Osteoblast (primary cell): ENCODE measurements at places on chromosomes 7 and 10. TPM values are rescaled to one million over a fixed set of nuclear protein-coding genes. Genes with fewer than 3 reads are reported as not detected.

Gene ACHE
- under 0.01 TPM in 2 replicates for total RNA-seq

Gene ARHGAP22
- 45.6 and 50.1 TPM in 2 replicates for total RNA-seq

Gene FBXL13
- 2.1 and 2.2 TPM in 2 replicates for total RNA-seq

- DNase-seq: no peak
Measured at GRCh38 chr10:34885898-34886297, 70.8 kb upstream of the PARD3 start.

DNA sequence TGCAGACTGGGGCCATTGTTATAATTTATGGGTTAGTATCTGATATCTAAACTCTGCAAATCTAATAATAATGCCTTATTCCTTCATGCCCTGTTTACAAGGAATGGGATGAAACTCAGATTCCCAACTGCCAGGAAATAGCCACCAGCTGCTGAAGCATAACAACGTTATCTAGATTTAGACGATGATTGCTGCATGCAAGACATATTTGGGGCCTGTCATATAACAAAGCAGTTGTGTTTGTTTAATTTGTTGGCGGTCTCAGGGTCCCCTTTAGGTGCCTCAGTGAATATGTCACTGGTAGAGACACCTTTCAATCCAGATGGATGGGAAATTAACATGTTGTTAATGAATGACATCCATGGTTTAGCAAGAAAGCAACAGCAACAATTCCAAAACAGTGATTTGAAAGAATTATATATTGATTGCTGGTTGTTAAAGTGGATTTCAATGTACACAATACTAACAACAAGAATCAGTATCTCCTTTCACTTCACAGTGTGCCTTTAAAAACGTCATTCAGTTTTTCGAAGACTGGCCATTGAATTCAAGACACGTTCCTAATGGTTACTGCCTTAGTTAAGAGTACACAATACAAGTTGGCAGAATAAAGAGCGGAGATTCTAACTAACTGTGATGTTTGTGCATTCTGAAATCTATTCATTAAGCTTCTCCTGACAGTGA lies 860.6 kb upstream of the CELF2 start:
- no peak for DNase-seq

Gene MRPS33
- total RNA-seq: 23.2 and 29.5 TPM in 2 replicates

- peak; percentile 78 for DNase-seq
Measured at GRCh38 chr10:13414855-13415254, 66.8 kb upstream of the SEPHS1 start.

GRCh38 chr10:124301736-124302135 lies 117.0 kb downstream of the OAT start:
- peak; percentile 86 for DNase-seq

GRCh38 chr10:116720668-116721546 lies 21.5 kb downstream of the HSPA12A start:
- no peak for DNase-seq

- no peak for DNase-seq
Measured at GRCh38 chr7:47488969-47489342, 93.0 kb downstream of the TNS3 start.

Gene GLI3
- total RNA-seq: 10.9 and 11.9 TPM in 2 replicates

- no peak for DNase-seq
Measured at GRCh38 chr7:92644406-92645113, 54.4 kb upstream of the FAM133B start.

GRCh38 chr10:102185811-102186527 lies 33.8 kb downstream of the NOLC1 start:
- no peak for DNase-seq

Gene TUBAL3
- total RNA-seq: not detected in 2 replicates

Gene GHRHR
- not detected in 2 replicates for total RNA-seq

Gene LRRC4
- 0.29 and 0.72 TPM in 2 replicates for total RNA-seq

Gene FGFBP3
- 0.72 and 1.2 TPM in 2 replicates for total RNA-seq

Gene IDI2
- not detected in 2 replicates for total RNA-seq

- no peak for DNase-seq
Measured at GRCh38 chr7:77450613-77451012, 34.5 kb upstream of the GSAP start.

DNA sequence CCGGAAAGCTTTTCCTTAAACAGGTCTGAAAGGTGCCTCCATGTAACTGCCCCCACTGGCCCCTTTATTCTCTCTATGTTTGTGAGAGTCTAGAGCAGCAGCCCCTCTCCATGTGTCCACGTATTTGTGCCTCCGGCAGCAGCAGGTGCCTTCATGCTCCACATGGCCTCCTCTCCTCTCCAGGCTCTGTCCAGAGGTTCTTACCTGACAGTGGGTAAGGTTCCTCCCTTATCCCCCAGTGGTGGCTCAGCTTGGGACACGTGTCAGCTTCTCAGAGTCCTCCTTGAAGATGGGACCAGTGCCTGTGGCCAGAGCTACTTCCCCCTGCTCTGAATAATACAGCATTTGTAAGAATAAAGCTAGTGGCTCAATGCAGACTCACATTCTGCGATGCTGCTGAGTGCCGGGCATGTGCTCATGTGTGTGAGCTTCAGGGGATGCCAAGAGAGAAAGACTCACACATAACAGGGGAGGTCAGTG lies 7.9 kb downstream of the CALML3 start:
- DNase-seq: peak; percentile 83

Gene C10orf90
- 0.59 and 0.72 TPM in 2 replicates for total RNA-seq

Gene TFEC
- under 0.01 and 0.36 TPM in 2 replicates for total RNA-seq

Gene PGAM2
- total RNA-seq: 0.29 and 0.36 TPM in 2 replicates

DNA sequence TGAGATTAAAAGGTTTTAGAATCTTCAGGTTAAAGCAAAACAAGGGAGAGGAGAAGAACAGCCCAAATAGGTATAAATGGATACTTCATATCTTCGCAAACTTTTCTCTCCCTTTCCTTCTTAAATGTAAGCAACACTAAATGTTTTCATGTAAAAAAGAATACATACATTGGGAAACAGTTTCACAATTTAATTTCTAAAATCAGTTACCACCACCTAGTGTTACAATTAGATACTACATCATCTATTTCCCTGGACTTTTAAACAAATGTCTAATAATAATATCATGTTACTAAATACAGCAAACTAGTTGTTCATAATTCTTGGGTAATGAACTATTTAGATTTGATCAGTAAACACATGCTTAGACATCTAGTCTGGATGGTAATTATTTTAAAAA lies 35.8 kb downstream of the MINDY3 start:
- no peak for DNase-seq

DNA sequence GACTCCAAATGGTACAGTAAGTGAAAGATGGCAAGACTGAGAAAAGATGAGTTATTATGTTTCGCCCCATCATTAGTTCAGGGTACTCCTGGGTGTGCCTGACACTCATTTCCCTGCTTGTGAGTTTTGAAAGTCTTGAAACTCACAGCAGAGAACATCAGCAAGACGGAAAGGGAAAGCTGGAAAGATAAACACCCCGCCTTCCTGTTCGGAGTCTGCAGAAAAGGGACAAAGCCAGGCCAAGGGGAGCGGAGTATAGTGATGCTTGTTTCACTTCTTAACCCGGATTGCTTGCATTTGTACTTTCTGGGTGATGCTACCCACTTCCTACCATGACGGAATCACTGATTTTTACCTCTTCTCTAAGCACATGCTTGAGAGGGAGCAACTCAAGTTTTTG lies 294.5 kb downstream of the FRMD4A start:
- DNase-seq: no peak

Gene CHST3
- 39.5 and 43.1 TPM in 2 replicates for total RNA-seq

- DNase-seq: no peak
Measured at GRCh38 chr7:99679400-99680191, at the start of gene CYP3A5. Gene CYP3A5 (minus strand): TSS chr7:99679996. CDS start chr7:99679896, 100 bp downstream.

DNA sequence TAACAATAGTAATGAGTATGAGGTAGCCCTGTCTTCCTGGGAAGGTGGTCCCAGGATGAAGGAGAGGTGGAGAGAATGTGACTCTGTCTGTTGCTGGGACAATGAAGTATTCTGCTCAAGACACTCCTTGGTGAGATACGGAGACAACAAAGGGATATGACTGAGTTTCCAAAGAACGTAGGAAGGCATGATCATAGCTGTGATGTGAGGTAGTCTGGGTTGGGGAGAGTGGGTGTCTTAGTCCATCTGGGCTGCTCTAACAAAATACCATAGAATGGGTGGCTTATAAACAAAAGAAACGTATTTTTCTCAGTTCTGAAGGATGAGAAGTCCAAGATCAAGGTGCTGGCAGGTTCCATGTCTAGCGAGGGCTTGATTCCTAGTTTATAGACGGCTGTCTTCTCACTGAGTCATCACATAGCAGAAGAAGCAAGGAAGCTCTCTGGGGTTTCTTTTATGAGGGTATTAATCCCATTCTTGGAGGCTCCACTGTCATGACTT lies 84.9 kb upstream of the RHOBTB1 start:
- no peak for DNase-seq

DNA sequence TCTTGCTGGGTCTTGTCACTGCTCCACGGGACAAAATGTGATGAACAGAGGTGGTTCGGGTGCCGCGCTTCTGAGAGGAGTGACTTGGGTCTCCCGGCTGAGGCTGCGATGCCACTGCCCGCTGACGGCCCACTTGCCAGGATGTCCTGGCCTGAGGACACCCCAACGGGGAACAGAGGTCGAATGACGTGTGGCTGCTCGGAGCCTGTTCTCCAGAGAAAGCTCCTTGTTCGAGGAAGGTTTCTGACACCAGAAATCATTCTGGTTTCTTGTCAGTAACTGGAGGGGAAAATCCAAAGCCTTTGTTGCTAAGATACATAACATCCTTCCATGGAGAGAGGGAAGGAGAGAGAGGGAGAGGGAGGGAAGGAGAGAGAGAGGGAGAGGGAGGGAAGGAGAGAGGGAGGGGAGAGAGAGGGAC lies 236.4 kb downstream of the WDR37 start:
- peak; percentile 65 for DNase-seq

DNA sequence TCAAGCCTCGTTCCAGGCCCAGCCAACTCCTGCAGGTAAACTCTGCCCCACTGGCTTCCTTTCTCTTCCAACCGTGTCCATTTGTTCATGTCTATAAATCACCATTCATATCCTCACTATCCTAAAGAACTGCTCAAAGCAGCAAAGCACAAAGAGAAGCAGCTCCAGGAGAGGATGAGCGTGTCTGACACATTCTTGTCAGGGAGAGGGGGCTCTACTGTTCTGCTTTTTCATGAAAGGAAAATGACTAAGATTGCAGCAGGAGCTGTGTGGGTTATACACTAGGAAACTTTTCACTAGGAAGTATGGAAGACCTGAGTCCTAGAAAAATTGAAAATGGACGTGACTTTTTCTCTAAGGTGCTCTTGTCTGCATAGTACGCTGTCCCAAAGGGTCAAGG lies 16.7 kb downstream of the AGFG2 start:
- DNase-seq: peak; percentile 56

GRCh38 chr7:78398576-78398975 lies 600.0 kb downstream of the PHTF2 start:
- no peak for DNase-seq

Gene C7orf57
- total RNA-seq: under 0.01 TPM in 2 replicates

Gene PNLIPRP3
- 0.59 and 0.72 TPM in 2 replicates for total RNA-seq

GRCh38 chr10:115020449-115020848 lies 72.7 kb upstream of the ATRNL1 start:
- no peak for DNase-seq

DNA sequence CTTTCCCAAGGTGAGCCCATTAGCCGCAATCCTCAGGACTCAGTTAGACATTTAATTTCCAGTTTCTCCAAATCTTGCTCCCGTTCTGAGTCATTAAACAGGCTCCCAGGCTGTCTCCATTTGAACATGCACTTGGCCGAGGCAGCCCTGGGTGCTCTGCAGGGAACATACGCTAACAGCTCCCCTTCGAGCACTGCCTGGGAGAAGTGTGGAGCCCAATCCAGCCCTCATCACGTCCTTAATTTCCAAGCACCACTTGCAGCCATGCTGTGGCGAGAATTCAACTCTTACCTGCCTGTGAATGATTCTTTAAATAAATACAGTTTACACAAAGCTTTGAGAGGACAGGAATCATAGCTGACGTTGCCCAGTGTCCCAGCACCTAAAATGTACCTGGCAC lies 218.2 kb downstream of the CCSER2 start:
- no peak for DNase-seq

Gene PDE6C
- total RNA-seq: not detected in 2 replicates

GRCh38 chr10:52959810-52960209 lies 187.2 kb upstream of the MBL2 start:
- no peak for DNase-seq

DNA sequence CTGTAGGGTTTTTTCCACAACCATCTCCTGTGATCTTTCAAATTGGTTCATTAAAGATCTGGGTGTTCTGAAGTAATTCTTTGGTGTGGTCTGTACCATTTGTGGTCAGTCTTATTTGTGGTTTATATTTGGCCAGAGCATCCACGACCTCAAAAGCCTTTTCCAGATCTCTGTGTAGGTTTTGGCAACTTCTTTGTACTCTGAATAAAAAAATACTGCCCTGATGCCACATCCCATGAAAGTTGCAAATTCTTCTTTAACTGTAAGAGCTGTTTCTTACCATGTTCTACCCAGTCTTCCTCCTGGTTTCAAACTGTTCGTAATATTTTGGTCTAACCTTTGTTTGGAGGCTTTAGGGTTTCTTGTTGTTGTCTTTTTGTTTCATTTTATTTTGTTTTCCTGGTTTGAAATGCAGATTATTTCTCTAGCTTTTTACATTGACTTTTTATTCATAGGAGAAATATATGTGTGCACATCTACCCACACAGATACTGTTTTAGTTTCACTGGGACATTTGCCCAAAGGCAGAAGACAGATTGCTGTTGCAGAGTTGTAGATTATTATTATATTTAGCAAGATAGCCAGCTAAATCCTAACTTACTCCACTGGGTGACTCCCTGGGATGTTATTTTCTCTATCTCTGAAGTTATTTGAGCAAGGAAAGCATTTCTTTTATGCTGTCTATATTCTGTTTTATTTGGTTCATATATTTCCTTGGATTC lies 123.2 kb upstream of the SAMD8 start:
- no peak for DNase-seq

DNA sequence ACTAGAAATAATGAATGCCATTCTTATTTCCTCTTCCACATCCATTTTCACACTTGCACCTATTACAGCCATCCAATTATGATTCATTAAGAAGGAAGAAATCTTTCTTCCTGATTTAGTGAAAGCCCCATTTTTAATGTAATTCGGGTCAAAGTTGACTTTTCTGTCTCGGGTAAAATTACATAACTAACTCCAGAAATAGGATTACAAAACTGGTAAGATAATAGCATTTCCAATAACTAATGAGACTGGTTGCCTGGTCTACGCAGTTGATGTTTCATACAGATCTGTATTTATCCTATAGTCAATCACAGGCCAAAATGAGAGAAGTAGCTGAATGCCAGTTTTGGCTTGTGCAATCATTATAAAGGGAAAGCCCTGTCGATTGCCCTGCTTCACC lies 651.5 kb upstream of the NRP1 start:
- DNase-seq: no peak

DNA sequence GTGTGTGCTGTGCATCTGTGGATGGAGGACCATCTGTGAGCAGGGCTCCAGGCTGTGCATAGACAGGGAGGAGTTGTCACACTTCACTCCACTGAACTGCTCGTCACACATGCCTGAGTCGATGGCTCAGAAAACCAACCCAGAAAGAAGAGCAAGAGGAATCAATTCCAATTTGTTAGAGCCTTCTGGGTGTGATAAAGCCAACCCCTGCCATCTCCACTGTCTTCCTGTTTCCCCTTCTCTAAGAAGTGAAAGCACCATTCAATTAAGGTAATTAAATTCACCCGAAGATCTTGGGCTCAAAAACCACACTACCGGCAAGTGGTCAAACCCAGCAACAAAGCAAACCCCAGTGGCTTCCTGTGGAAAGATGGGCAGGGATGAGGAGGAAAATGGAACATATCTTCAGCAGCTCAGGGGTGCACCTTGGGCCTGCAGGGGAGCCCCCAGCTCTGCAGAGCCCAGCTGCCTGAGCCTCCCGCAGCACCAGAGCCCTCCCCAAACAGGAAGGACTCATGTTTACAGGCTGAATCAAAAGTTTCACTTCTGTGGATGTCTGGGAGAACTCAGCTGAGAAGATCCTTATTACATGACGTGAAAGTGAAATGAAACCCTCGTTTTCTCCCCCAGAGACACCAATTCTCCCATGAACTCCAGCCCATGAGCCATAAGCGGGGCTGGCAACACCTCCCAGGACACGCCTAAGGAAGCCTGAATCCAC lies 10.9 kb downstream of the C10orf71 start:
- DNase-seq: no peak
